ENCODE measurements at places on chromosomes 6 and 20.
A peak's percentile ranks its signal among the peaks of the same experiment; 100 is the strongest.

DNA sequence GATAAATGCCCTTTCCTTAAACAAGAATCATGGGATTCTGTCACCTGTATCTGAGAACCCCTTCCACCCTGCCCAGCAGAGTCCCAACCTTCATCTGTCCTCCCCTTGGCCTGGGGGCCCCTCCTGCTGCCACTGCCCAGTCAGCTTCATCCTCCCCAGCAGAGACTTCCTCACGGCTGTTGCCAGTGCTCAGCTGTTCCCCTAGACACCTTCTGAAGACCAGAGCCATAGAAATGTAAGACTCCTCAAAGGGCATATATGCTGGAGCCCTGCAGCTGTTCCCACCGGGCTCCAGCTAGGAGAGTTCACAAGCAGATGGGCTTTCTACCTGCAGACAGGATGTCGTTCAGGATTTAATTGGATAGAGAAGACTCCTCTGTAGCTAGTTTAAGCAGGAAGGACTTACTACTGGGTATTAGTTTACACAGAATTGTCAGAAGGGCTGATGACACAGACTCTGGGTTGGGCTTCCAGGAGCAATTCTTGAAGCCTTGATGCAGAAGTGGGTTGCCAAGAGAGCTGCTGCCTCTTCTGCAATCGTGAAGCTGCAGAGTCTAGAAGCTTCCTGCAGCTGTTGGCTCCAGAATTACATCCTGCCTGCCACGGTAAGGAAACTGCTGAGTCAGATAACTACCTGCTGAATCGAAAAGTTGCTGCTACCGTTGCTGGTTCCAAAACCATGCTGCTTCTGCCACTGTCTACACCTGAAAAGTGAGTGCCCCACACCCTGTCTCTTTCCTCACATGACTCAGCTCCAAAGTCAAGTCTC, 57.1 kb upstream of the MLN start:
- DNase-seq: no peak

DNA sequence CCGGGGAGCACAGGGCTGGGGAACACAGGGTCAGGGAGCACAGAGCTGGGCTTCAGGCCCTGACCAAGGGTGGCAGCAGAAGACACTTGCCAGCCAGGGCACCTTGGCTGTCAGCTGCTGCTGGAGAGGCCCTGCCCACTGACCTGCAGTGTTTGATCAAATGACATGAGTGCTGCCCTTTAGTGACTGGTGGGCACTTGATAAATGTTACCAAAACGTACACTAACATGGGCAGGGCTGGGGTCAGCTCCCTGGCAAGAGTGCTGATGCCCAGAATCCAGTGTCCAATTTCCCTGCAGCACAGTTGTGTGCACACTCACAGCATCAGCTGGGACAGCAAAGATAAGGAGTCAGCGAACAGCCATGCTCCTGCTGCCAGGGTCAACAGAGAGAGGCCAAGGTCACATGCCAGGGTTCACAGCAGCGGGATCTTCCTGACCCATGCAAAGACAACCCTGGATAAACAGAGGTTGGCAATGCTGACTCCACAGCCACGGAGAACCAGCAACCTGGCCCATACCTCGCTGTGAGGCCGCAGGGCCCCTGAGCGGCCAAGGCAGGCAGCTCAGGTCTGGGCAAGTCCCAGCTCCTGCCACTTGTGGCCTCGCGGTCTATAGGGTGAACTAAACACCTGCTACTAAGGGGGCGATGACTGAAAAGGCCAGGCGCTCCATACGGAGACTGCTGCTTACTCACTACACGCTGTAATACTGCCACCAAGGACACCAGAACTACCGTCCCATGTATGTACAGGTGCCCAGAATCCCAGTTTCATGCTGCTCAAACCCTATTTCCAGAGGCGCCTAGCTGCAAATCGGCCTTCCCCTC, 46.3 kb downstream of the NINL start:
- no peak for DNase-seq

DNA sequence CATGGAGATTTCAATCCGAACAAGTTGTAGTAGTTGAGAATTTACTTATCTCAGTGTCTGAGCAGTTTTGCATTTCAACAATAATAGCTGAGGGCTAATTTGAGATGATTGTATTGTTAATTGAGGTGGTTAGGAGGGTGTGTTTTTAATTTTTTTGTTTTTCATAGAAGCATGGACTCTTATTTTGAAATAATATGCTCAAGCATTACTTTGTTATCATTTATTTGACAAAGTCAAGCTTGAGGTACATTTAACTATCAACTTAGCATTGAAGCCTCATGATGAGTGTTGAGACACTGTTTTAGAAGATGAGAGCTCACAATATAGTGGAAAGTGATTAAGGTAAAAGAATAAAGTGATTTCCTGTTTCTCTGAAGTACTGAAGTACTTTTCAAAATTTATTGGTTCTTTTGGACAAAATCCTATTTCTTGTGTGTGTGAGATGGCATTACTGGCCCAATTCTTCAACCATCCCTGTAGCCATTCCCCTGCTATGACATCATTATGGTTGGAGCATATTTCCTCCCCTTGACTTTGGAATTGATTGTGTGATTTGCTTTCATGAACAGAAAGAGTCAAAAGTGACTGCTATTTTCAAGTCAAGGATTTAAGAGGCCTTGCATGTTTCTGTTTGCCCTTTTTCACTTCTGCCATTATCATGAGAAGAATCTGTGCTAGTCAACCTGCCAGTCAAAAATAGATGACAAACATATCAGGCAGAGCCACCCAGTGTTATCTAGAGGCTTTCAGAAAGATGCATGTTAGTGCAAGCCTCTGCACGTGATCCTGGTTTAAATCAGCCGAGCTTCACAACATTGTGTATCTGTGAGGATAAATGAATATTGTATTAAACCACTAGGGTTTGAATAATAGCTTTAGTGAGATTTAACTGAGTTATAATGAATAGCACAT, 1112.3 kb upstream of the CITED2 start:
- DNase-seq: no peak

DNA sequence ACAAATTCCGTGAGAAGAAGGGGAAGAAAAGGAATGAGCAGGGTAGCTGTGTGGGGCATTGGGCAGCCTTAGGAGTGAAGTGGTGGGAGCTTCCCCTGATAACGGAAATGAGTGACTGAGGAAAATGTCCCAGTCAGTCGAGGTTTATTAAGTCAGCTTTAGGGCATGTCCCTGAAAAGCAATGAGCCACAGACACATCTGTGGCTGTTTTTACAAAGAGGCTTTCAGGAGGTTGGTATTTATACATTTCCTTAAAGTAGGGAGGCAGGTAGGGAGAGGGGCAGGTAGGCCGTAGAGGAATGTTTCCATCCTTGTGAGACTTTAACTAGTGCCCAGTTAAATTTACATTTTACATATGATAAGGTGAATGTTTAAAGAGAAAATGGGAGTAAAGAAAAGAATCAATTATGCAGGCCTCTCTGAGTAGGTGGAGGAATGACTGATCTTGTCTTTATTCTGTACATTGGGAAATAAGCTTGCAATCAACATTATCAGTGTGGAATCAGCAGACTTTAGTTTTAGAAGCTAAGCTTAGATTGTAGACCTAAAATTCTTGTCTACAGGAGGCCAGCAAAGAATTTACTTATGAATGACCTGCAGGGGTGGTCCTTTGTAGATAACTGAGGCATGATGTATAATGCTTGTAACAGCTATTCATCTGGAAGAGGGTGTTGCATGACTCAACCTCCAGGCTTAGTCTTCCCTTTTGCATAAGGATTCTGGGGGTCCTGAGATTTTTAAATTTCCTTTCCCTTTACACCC, 18.5 kb downstream of the SLC22A2 start:
- DNase-seq: no peak

DNA sequence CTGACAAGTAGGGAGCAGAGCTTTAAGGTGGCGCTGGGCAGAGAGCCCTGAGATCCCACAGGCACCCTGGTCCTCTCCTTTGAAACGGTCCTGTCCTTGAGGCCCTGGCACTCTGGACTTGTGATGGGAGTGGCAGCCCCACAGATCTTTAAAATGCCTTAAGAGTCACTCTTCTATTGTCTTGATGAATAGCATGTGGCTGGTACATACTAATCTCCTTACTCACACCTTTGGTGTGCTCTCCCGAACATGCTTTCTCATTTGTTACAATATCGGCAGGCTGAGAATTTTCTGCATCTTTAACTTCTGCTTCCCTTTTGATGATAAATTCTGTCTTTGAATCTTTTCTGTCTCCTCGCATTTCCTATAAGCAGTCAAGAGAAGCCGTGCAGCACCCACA, 333.8 kb downstream of the TFAP2A start:
- DNase-seq: no peak

- DNase-seq: no peak
Measured at GRCh38 chr6:108421366-108421765, 126.5 kb downstream of the AFG1L start.

- DNase-seq: no peak
Measured at GRCh38 chr6:157456524-157456829, 75.5 kb downstream of the ZDHHC14 start.

GRCh38 chr6:107956586-107957307, 1.3 kb downstream of the SEC63 start:
- DNase-seq: no peak

DNA sequence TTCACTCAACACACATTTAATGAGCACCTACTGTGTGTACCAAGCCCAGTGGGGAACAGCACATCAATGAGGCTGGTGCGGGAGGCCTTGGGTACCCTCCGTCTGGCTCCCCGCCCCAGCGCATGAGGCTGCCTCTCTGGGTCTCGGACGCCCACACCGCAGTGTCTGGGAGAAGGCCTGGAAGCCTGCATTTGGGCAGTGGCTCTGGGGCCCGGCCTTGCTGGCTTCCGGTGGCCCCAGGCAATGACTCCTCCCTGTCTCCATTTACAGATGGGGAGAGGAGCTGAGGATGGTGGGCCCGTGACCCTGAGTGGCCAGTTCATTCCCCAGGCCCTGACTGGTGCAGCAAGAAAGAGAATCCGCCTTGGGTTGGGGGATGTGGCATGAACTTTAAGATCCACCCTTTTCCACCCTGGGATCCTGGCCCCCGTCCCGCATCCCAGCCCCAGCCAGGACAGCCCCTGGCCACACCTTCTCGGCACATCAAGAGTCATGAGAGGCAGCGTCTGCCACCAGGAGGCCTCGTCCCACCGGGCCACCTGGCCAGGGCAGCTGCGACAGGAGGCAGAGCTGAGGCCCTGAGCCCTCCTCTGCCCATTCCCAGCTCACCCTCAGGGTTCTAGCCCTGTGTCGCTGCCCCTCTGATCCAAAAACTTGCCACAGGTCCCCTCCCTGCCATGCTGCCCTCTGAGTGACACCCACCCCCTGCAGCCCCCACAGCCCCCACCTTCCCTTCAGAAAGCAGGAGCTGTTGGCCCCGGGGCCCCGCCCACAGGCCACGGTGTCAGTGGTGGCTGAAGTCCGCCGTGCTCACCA, 17.5 kb upstream of the MRGBP start:
- DNase-seq: no peak

DNA sequence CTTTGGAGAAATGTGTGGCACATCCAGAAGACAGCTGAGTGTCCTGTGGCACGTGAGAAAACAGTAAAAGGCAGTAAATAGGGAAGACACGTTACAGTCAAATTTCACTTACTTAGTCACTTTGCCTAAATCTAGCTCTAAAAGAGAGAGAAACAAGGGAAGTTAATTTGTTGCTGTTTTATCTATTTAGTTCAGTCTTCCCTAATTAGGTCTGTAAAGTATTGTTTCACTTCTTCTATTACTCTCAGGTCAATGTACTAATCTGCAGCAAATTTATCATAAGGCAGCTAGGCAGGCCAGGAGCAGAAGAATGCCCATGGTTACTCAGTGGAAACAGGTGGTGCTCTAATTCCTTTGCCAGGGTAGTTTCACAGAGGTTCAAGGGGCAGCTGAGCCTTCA, 124.3 kb upstream of the CNR1 start:
- no peak for DNase-seq

GRCh38 chr6:71383476-71383875, 94.9 kb downstream of the OGFRL1 start:
- no peak for DNase-seq

DNA sequence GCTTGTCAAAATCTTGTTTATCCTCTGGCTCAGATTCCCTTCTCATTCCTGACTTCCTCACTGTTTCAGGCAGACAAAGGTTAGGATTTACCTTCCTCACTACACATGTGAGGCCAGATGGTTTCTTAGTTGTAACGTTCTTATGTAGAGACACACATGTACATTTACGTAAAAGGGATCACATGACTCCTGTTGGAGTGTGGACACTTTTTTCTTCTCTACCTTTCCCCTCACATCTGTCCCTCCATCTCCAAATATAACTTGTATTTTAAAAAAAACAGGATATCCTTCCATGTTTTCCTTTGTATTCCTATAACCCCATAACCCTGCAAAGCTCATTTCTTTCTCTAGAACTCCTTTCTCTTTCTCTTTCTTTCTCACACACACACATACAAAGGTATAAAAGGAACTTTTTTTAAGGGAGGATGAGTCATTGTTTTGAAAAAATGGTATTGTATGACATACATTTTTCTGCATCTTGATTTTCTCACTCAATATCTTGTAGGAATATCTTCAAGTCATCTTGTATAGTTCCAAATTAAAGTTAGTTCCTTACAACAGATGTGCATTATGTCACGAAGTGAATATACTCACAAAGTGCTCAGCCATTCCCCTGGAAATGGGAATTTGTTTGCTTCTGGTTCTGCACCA, 78.2 kb upstream of the SULF2 start:
- DNase-seq: no peak

- DNase-seq: peak; percentile 16
Measured at GRCh38 chr20:891058-891705, 25.0 kb downstream of the ANGPT4 start.

DNA sequence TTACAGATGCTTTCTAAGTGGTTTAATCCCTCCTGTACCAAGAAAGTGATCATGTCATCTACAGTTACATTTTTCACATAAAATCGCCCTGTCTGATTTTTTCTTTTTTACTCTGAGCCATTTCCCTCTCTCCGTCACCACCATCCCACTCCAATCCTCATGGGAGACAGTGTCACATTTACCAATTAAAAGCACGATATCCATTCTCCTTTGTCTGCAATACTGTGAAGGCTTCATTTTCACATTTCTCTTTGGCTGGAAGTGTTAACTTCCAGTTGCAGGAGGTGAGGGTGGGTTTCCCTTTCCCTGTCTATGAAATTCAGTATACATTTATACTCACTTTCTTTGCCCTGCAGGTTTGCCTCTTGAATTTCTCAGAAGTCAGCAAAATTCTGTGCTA, 372.7 kb upstream of the CNR1 start:
- no peak for DNase-seq

DNA sequence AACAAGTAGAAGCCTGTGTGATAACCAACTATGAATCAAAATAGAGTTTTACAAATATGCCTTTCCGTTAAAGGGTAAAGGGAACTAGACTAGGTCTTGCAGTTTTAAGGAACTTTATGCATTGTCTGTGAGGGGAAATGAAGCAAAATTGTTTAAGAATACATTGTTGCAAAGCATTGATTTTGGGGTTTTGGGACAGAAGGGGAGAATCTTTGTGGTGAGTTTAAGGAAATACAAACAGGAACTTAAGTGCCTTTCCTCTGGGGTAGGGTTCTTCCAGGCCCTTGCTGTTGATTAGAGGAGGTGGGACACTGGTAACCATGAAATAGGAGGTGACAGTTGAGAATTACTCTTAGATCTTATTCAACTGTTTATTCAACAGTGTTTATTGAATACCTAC, 4.7 kb downstream of the MAPK14 start:
- no peak for DNase-seq
